ENCODE measurements at places on chromosomes 12 and 14.

DNA sequence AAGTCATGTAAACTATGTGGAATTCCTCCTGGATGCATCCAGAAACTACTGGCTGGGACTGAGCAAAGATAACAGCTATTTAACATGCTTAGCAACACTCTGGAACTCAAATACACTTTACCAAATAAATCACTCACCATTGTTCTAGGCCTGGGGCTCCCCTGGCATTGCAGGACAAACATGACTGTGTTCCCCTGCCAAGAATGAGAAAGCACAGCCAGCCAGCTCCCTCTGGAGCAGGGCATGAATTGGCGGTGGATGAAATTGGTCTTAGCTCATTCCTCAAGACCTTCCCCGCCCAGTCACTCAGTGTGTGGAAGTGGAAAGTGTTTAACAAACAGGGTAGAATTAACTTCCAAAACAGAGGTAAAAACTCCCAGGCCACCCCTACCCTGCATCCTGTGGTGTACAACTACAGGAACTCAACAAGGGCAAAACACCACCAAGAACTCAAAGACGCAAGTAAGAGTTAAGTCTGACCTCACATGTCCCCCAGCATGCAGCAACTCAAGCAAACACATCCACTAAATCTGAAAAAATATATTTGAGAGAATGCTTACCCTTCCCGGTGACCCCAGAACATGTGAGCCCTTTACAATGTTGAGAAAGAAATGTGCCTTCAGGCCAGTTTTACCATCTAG, 58.4 kb upstream of the BDKRB2 start:
- DNase-seq, result peak; percentile 51

DNA sequence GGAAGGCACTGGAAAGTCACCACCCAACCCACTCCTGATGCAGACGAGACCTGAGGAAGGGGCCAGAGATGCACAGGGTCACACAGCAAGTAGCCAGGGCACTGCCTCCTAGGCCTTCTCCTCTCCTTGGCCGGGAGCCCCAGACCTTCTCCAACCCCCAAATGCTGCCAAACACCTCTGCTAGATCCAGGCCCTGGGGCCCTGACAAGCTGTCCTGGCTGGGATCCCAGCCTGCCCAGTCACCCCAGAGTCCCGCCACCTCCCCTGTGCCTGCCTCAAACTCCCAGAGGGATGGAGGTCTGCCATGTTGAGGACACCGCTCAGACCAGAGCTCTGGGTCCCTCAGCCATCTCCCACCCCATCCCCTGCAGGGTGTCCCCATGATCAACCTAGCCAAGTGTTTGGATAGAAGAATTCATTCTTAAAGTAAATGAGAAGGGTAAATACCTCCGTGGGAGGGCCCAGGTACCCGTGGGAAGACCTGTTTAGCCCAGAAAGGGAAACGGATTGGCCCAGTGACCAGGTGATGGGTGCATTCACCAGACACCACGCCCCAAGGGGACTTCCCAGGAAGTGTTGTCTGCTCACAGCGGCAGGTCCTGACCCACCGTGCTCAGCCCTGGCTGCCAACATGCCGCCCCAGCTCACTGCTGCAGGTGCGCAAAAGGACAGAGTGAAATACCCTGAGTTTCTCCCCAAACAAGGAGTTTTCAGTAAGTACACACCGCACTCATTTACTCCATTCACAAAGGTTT, 4.6 kb upstream of the DIO3 start:
- DNase-seq, result peak; percentile 56

- DNase-seq, result no peak
Observed at GRCh38 chr14:24366413-24366720, 1.6 kb upstream of the NFATC4 start.

DNA sequence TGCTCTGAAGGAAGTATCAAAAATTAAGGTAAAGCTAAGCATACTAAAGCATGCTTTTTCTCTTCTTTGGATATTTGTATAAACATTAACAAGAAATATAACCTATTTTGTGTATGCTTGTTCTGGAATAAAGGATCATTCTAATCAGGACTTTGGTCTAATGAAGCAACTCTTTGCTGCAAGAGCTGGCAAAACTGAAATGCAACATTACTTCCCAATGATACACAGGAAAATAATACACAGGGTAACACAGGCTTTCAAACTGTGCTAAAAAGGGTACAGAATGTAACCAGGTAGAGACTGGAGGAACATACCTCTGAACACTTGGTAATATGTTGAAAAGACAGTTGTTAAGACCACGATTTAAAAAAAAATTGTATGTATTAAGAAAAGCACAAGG, 222.5 kb upstream of the DIO2 start:
- no peak for DNase-seq

GRCh38 chr12:50696931-50697330, 67.0 kb upstream of the ATF1 start:
- no peak for DNase-seq

GRCh38 chr14:105487986-105488777, 1.5 kb downstream of the CRIP1 start:
- DNase-seq, result no peak

DNA sequence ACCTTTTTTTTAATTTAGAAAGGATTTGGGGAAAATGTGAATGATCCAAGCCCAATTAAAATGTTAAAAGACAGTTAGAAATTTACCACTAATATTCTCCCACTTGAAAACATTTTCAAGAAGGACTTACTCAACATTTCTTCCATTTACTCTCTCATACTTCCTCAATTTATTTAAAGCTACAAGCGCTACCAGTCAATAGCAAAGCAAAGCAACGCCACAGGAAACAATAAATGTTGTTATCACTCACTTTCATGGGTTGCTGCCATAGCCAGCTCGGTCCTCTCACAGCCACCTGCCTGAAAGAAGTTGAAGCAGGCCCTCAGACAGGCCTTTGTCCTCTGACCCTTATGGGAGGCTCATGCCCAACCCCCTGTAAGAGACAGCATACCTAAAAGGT, 6.0 kb upstream of the SOS2 start:
- DNase-seq, result no peak

GRCh38 chr14:66140213-66140918, 345.8 kb upstream of the CCDC196 start:
- DNase-seq, result no peak

DNA sequence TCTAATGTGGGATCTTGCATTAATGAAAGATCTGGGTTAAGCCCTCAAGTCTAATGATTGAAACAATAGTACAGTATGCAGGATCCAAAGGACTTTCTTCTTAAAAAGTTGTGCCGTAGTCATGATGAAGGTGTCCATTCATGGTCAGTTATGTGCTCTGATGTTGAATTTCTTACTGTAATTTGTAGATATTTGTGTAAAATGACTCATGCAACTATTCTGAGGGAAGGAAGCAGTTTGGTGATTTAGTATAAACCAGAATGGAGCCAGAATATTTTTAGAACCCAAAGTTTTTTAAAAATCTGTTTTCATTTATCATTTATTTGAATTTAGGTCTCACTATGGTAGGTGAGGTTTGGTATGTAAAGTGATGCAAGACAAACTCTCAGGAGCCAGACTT, 151.2 kb downstream of the AKAP6 start:
- DNase-seq, result no peak

DNA sequence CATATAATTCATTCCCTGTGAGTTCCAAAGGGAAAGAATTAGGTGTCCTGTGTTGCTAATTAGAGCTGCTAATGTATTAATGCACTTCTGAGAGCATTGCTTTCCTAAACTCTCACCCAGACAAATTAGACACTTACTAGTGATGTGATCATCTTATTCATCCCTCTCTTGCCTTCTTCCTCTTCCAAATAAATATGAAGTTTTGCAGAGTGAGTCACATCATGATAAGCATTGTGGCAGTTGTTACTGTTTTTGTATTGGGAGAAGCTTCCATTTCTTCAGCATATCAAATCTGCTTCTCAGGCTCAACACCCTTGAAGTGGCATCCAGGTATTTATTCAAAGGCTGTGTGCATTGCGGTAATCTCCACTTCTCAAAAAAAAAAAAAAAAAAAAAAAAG, 37.3 kb upstream of the E2F7 start:
- no peak for DNase-seq

- DNase-seq, result no peak
Observed at GRCh38 chr14:99441918-99442317, 38.7 kb downstream of the SETD3 start.

Measured in chondrocyte (in vitro differentiated cells).